ENCODE measurements at places on chromosomes 7 and 10. TPM values are rescaled to one million over a fixed set of nuclear protein-coding genes. Genes with fewer than 3 reads are reported as not detected.

The DDX50 gene
- 36.5 TPM for total RNA-seq

The TRPV5 gene
- total RNA-seq = not detected

The INPP5F gene
- total RNA-seq = 23.9 TPM

The GRB10 gene
- 108 TPM for total RNA-seq

The ELMO1 gene
- 86.9 TPM for total RNA-seq

The MYOZ1 gene
- total RNA-seq = 3.2 TPM

The HOXA4 gene
- 11.6 TPM for total RNA-seq

DNA sequence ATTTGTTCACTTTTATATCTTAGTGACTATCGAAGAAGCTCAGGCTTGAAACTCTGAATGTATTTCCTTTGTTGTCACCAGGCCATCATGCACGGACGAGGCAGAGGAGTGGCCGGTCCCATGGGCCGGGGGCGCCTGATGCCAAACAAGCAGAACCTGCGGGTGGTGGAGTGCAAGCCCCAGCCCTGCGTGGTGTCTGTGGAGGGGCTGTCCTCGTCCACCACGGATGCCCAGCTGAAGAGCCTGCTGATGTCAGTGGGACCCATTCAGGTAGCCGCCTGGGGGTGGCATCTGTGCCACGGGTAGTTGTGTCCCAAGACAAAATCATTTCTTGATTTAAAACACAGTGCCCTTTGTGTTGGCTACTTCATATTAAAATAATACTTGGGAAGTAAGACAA, 45.9 kb downstream of the SHH start:
- DNase-seq = no peak

GRCh38 chr7:47693216-47693615, 111.3 kb upstream of the TNS3 start:
- no peak for DNase-seq

- no peak for DNase-seq
These were observed 46.4 kb downstream of the ELFN1 start for GRCh38 chr7:1716263-1717094.

- DNase-seq = peak; percentile 72
These were observed 31.6 kb upstream of the LEP start for GRCh38 chr7:128209229-128210035.

GRCh38 chr10:10256860-10257259, 760.8 kb upstream of the CELF2 start:
- no peak for DNase-seq

GRCh38 chr7:75950111-75950681, 35.2 kb downstream of the POR start:
- DNase-seq = no peak

GRCh38 chr10:83824099-83824498, 315.2 kb upstream of the GHITM start:
- DNase-seq = no peak

DNA sequence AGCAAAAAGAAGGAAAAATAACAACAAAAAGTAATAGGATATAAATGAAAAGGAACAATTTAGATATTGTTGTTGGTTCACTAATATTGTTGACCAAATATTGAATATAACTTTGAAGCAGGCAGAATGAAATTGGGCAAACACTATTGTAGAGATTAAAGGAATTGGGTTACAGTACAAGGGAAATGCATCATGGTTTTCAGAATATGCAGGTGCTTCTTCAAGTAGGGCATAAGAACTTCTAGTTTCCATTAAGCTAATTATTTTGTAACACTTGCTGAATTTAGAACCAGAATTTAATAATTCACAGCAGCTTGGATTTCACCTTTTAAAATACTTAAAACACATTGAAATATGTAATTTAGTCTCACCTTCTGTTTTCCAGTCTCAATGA, 36.5 kb downstream of the RPA3 start:
- DNase-seq = no peak

- DNase-seq = no peak
These were observed 124.6 kb downstream of the AUTS2 start for GRCh38 chr7:69722843-69723242.

All from aorta (tissue), 5 donors.